Epithelial cell of prostate (primary cell): ENCODE measurements at places on chromosomes 1 and 21.

DNA sequence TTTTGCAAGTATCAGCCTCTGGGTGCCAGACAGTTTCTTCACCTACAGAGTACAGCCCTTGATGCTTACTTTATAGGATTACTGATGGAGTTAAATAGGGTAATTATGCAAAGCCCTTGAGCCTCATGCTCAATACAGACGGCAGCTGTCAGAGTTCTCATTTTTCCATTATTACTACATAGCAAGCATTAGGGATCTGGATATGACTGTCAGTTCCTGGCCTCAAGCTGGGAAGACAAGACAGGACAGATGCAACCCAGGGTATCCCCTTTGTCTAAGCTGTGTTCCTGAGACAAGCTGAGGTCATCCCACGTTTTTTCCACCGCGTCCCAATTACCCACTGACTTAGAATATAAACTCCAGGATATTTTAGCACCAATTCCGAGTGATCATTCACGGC is 94.4 kb downstream of the SLC35F3 start:
- no peak for DNase-seq

- no peak for DNase-seq
Measured at GRCh38 chr1:156112276-156113137, 2.0 kb upstream of the LMNA start.

GRCh38 chr1:207933205-207933800 is 22.4 kb upstream of the CD34 start:
- no peak for DNase-seq

DNA sequence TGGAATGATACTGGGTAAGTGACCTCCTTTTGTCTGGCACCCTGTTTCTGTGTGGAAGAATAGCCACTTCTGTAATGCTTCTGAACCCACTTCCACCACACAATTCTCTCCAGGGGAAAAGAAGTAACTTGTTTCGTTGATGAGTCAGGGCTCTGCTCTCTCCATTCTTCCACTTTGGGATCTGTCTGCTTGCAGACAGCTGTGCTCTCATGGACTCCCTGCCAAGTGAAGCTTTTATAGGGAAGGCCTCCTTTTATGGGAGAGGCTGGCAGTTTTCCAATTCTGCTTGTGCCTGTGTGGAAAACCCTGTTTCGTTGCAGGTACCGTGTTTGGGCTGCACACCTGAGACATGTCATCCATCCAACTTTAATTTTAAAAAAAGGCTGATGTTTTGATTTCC is 130.7 kb downstream of the GIPC2 start:
- DNase-seq: peak; percentile 31

- DNase-seq: no peak
Measured at GRCh38 chr1:230141021-230141648, 74.1 kb downstream of the GALNT2 start.

DNA sequence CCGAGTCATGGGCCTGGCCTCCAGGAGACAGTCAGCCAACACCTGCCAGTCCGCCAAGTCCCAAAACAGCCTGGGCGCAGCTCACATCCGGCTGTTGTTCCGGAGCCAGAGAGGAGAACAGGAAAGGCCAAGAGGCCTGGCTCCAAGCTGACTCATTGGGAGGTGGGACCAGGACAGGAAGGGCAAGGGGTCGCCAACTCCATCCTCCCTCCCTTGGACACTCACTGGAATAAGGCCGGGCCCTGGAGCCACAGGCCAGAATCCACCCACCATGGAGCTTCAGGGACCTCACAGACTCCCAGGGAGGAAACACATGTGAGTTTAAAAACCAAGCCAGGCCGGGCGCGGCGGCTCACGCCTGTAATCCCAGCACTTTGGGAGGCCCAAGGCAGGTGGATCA is 25.1 kb upstream of the CLIC4 start:
- no peak for DNase-seq
